ENCODE measurements at places on chromosomes 1 and 21.
A peak's percentile ranks its signal among the peaks of the same experiment; 100 is the strongest.

DNA sequence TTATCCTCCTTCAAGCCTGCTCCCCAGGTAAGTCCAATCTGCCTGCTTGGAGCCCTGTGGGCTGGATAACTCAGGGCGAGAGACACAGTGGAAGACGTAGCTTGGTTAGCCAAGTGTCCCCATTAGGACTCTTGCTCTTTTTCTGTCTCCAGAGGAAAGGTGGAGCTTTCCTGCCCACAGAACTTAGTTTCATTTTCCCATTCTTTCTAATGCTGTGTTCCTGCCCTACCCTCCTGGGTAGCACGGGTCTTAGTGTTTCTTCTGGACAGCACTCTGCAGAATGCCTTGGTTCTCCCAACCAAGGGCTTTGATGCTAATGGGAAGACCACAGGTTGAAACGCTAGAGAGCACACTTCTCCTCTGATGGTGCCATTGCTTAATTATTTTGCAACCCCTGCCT lies 92.5 kb upstream of the LRRC8D start:
- no peak for DNase-seq

DNA sequence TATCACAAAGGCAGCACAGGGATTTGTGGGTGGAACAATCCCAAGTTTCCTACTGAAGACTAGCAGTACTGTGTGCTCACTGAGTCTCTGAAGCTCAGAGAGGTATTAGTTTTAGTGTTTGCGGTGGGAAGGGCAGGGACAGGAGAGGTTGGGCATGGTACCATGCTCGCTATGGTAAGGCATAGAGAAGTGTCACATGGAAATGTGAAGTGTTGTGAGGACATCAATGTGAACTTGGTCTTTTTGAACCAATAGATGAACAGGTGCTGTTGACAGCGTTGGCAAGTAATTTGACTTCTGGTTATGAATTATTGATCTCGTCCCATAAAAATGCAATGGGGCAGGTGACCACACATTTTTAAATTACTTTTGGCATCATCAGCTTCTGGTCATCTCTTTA lies 55.8 kb upstream of the ADAMTS1 start:
- DNase-seq, result no peak

GRCh38 chr1:202085682-202086373 lies 36.9 kb upstream of the GPR37L1 start:
- no peak for DNase-seq

DNA sequence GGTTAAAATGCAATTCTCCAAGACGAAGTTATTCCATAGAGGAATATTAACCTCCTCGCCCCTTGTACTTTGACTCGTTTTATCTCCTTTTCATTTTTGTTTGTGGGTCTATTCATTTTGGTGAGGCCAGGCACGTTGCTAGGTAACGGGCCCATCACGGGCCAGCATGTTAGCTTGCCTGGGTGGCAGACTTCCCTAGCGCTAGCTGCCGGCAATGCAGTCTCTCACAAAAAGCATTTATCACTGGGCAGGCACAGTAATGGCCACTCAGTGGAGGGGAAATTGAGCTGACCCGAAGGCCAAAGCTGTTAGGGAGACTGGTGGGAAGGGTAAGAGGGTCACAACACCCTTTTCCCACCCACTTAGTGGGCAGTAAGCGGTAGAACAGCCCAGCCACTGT lies 234.4 kb upstream of the FOXD3 start:
- no peak for DNase-seq

GRCh38 chr1:209805875-209806760 lies at the start of gene IRF6:
IRF6 (minus strand) TSS chr1:209806142; CDS start chr1:209801413, 4,729 bp downstream.
- peak; percentile 71 for DNase-seq
